ENCODE measurements at places on chromosomes 7 and 10.

DNA sequence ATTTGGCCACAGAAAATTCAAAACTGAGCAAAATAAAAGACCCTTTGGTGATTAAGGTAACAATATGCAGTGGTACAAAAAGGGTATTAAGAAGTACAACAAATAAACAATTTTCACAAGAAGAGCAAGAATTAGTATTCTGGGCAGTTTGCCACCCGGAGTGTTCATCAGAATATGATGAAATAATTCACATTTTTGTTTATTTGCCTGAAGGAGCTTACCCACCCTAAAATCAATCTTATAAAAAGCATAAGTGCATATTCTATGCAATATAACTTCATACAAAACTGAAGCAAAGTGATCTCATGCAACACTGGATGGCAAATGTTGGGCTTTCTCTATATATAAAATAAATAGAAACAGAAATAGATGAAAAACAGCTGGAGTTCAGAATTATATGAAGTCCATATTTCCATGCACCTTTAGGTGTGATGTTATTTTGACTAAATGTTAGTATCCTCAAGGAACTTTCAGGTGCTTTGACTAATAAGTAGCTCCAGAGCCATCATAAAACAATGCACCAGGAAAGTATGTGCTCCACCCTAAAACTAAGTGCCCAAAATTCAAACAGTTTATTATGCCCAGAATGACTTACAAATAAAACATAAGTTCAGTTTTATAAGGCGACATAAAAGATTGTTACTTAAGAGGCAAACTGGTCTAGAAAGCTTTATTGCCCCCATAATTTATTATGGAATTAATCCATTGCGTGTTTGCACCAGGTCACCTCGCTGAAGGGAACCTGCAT is 474.3 kb downstream of the SEMA3D start:
- no peak for DNase-seq

DNA sequence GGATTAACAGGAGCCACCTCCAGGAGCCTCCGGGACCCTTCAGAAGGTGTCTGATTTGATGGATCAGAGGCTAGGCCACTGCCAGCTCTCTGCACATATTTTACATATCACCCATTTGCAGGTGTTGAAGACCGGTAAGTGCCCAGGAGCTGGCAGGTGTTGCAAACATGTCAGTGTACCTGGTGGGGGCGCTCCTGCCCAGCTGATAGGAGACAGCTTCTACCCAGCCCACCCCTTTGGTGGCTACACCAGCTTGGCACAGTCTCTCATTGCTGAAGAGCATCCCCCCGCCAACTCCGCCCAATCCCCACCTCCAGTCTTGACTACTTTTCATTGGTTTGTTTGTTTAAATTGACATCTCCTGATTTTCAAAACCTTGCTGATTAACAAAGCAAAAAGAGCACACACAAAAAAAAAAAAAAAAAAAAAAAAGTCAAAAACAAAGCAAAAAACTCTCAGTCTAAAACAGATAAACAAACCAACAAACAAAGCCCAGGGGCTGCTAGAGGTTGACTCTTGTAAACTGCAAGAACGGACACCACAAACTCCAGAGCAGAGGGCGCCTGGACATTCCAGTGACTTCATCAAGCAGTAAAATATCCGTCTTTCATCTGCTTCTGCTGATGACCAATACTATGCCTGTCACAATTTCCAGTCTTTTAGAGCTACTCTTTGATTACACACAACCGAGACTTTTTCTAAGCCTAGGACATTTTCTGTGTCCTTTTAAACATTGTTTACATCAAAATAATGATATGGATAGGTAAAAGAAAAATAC is 275.3 kb downstream of the NRG3 start:
- no peak for DNase-seq

DNA sequence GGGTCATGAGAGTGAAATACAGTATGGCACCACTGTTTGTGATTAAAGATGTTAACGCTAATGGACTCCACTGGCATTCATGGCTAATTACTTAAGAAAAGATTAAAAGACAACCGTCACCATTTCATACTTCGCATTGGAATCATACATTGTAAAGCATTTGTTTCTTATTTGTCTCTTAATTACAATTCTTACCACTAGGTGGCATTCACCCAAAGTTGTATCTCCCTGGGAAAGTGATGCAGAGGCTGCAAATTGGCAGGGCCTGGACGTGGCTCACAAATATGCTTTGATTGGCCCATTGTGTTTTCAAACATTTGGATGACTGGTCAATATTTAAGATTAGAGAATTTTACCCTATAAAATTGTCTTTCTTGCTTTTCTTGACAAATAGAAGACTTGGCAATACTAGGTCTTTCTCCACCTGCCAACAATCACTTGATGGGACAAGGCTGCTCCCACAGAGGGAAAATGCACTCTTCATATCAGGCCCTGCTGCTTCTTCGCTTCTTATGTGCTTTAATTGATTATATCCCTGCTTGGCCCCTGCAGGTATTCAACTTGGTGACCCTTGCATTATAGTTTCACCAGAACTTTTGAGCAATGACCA is 72.1 kb upstream of the STARD3NL start:
- no peak for DNase-seq

DNA sequence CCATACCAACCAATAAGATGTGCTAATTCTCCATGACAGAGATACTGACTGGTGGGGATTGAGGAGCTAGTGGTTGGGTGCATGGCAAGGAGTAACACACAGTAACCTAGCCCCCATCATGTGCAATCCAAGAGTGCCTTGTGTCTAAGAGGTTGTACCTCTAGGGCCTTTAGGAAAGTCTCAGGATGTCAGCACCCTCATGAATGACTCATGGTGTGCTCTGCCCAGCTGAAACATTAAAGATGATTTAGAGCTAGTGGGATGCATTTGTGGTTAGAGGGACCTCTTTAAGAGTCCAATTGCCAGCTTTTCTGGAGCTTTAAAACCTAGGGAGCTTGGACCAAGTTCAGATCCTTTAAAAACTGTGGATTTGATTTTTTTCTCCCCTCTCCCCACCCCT is 181.1 kb downstream of the HERPUD2 start:
- DNase-seq, result no peak

- DNase-seq, result no peak
Measured at GRCh38 chr10:109979215-109979614, 28.6 kb upstream of the ADD3 start.

- DNase-seq, result no peak
Measured at GRCh38 chr7:123440101-123440548, 94.3 kb downstream of the IQUB start.

- DNase-seq, result no peak
Measured at GRCh38 chr7:46607176-46607575, 686.1 kb upstream of the IGFBP3 start.

- DNase-seq, result no peak
Measured at GRCh38 chr7:17632384-17632783, 307.9 kb downstream of the SNX13 start.

GRCh38 chr7:27193335-27194001 is 6.4 kb downstream of the HOXA13 start:
- no peak for DNase-seq

GRCh38 chr10:99654390-99655175 is 4.7 kb upstream of the ENTPD7 start:
- no peak for DNase-seq

DNA sequence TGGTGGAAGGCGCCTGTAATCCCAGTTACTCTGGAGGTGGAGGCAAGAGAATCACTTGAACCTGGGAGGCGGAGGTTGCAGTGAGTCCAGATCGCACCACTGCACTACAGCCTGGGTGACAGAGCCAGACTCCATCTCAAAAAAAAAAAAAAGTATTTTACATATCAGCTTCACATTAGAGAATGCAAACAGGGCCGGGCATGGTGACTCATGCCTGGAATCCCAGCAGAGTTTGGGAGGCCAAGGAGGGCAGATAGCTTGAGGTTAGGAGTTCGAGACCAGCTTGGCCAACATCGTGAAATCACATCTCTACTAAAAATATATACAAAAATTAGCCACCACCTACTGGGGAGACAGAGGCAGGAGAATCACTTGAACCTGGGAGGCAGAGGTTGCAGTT is 31.6 kb downstream of the USP54 start:
- DNase-seq, result no peak

DNA sequence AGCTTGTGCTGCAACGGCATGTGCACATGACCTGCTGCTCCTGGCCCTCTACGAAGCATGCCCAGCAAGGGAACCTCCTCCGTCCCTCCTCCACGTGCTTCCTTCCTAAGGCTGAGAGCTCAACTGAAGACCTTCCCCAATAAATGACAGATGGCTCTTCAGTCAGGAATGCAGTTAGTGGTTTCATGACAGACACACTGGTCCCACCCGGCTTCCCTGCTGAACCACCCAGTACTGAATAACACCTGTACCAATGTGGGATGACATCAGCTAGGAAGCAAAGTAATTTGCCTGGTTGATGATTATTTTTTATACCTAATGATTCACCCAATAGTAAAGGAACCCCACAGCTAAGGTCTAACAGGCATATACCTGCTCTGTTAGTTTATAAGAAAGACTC is 69.1 kb downstream of the SCRN1 start:
- DNase-seq, result no peak

DNA sequence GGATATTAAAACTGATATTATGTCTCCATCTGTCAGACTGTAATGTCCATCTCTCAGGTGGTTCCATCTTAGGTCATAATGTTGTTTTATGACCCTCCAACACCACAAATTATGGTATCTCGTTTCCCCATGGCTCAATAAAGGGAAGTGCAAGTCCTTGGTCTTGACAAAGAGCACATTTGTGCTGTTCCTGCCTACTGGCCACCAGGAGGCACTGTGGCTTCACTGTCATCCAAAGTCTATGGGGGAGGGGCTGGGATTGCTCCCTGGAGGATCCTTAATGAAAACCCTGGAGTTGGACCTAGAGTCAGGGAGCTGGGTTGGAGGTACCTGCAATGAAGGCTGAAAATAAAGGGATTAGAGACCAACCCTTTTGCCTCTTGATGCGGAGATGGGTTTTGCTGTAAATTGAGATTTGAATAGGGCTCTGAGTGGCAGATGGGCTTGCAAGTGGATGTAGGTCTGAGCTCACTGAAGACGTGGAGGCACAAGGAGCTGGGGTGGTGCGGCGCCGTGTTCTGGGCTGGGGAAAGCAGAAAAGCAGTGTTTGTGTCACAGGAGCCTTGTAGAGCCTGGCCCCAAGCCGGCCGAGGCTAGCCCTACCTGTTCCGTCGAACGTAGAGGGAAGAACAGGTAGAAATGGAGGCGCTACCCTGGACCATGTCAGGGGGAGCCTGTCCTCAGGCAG is 180.5 kb upstream of the PRSS58 start:
- DNase-seq, result no peak

DNA sequence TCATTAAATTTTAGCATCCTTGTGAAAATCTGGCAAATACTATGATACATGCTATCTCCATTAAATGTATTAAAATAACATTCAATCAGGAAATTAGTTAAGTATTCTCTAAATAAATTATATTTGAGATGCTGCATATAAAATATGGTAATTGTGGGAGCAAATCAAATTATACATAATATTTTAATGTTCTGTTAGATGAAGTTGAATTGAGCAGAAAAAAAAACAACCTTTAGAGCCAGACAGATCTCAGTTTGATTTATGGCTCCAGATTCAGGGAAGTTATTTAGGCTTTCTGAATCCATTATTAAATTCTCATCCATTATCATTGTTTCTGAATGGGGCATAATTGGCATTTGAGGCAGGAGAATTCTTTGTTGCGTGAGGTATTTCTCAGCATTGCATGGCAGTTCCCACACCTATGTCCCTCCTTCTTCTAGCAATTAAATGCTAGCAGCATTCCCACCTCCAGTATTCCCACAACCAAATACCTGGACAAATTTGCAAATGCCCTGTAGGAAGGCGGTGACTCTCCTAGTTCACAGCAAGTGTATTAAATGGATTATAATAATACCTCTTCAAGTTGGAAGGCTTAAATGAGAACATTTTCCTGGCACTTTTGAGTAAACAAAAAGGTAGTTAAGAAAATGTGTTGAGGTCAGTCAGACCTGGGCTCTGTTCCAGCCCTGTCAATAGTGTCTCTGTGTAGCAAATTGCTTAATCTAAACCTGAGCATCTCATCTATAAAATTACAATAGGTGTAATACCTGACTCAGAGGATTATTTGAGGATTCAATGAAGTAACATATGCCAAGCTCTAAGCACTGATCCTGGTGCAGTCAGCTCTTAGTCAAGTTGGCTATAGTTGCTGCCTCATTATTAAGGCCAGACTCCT is 108.9 kb downstream of the RNLS start:
- DNase-seq, result no peak

DNA sequence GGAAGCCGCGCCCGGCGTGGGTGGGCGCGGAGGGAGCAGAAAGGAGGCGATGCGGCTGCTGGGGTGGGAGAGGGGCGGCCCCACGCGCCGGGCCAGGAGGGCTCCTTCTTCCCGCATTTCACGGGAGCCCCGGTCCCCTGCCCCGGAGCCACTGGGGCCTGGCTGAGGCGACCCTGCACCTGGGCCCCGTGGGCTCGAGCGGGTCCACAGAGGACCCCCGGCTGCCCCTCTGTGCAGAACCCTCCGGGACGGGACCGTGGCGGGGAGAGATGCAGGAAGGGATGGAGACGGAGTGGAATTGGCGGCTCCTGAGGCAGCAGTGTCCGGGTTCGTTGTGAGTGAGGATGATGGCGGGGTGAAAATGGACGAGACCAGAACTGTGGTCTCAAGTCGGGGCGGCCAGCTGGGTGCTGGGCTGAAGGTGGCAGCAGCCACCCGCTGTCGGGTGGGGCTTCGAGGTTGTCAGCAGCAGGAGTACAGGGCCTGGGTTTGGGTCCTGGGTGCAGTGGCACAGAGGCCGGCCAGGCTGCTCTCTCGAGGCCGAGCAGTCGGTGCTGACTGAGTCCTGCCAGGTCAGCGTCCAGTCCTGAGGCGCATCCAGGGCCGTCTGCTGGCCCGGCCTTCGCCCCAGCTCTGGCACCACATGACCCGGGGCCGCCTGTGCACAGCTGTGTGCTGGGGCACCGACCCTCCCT is 80.4 kb downstream of the VIPR2 start:
- no peak for DNase-seq

DNA sequence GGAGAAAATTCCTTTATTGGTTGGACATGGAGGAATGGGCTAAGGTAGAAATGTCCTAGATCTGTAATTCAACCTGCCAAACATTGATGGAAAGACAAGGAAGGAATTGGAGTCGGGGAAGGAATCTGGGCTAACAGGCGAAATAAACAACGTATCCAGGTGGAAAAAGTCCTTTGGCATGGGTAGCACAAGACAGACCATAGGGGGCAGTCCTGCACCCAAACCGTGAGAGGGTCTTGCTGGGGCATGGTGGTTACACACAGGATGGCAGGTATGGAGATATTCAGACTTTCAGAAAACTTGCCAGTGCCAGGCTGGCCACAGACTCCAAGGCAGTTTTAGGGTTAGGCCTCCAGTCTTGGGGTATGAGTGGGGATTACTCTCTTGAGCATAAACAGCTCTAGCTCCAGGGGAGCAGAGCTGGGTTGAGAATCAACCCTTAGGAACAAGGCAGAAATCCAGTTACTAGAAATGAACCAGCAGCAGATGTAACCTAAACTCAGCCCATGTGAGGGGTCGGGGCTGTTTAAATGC is 188.6 kb upstream of the GDF10 start:
- no peak for DNase-seq

Measured in T-cell (primary cell).